ENCODE measurements at places on chromosomes 2 and 18. TPM values are rescaled to one million over a fixed set of nuclear protein-coding genes. Genes with fewer than 3 reads are reported as not detected.

RAX gene
- total RNA-seq = not detected

RSAD2 gene
- 6.1 TPM for total RNA-seq

VIL1 gene
- not detected for total RNA-seq

- no peak for DNase-seq
These were observed 120.2 kb downstream of the GBX2 start for GRCh38 chr2:236047886-236048540.

- no peak for DNase-seq
These were observed 45.5 kb downstream of the TWSG1 start for GRCh38 chr18:9380101-9380500.

DNA sequence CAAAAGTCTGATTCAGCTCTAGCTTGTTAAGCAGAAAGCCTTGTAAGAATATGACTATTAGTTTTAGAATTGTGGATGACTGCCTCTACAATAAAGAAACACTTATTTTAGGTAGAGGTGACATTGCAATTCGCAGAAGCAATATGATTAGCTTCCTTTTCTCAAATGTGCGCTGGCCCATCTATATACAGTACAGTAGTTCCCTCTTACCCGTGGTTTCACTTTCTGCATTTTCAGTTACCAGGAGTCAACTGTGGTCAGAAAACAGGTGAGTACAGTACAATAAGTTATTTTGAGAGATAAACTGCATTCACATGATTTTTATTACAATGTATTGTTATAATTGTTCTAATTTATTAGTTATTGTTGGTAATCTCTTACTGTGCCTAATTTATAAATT, 405.1 kb downstream of the GPD2 start:
- DNase-seq = no peak

- DNase-seq = no peak
These were observed 169.6 kb upstream of the HAAO start for GRCh38 chr2:42961961-42962360.

DNA sequence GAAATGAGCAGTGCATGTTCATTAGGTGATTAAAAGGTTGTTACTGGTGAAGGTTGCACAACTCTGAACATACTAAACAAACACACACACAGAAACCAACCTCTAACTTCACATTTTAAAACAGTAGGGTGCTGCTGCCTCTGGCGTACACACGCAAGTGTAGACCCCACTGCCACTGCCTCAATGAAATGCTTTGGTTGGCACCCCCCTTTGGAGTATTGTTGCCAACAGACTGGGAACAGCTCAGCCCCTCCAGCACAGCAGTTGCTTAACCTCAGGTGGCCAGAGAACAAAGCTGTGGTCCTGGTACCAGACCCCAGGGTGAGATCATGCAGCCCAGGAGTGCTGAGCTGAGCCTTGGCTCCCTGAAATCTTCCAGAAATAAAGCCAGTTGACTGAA, 138.6 kb downstream of the TMEM18 start:
- DNase-seq = no peak

Measured in ovary (tissue), 10 donors.